Activated CD4-positive, alpha-beta T cell treated with anti-CD3 and anti-CD28 coated beads, Interleukin-2, amount 50 U/mL, for 48 hours (primary cell): ENCODE measurements at places on chromosomes 16 and 17.
A peak's percentile ranks its signal among the peaks of the same experiment; 100 is the strongest.

DNA sequence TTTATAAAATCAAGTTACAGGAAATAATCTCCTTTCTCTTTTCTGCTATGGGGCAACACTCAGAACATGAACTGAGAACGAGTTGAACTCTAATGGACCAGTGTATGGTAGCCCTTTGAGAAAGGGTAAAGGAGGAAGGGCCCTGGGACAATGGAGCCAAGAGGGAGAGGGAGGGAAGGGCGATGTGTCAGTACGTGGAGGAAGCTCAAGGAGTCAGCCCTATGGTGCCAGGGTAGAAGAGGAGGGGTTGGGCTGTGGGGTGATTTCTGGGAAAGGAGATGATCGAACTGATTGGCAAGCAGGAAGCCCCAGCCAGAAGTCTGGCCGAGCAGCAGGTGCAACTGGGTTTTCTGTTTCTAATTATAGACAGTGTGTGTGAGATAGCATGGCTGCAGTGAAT is 4.3 kb upstream of the WIPI1 start:
- peak; percentile 59 for DNase-seq

DNA sequence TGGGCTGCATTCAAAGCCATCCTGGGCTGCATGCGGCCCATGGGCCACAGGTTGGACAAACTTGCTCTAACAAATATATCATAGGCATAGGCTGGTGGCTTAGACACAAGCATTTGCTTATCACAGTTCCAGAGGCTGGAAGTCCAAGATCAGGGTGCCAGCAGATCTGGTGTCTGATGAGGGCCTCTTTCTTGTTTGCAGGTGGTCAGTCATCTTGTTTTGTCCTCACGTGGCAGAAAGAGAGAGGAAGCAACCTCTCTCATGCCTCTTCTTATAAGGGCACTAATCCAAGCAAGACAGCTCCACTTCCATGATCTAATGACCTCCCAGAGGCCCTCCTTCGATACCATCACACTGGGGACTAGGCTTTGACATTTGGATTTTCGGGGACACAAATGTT is 238.7 kb upstream of the TNRC6C start:
- no peak for DNase-seq

DNA sequence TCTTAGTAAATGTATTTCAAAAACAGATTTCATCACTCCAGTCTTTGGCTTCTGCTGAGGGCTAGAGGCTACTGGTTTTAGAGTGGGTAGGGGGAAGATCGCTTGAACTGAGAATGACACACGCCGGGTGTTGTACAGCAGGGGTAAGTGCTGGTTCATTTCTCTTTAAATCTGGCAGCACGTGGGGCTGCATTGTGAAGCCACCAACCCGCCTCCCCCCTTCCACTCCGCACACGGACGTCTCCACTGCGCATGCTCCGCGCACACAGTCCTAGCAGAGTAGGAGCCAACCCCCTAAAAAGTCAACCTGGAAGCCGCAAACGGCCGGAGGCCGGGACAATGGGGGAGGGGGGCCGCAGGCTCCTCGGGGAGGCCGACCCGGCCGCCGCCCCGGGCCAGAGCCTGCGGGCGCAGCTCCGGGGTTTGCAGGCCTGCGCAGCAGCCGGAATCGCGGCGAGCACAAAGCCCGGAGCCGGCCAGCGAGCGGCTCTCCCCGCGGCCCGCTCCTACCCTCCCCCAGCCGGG is 1.3 kb downstream of the UBE2G1 start:
- DNase-seq = peak; percentile 87

DNA sequence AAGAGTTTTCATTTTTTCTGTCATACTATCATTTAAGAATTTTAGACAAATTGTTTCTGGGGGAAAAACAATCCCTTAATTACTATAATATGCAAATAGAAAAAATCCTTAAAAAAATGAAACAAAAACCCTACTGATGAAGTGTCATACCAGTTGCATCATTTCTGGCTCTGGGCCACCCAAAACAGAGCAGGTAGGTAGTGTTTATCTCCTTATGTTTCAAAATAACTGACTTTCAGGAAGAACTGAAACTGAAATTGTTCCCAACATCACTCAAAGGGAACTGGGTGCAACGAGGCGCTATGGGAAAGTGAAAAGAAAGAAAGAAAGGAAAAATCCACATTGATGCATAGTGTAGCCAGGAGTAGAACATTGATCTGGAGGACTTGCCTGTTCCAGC is 653.1 kb upstream of the SOX9 start:
- DNase-seq = no peak

DNA sequence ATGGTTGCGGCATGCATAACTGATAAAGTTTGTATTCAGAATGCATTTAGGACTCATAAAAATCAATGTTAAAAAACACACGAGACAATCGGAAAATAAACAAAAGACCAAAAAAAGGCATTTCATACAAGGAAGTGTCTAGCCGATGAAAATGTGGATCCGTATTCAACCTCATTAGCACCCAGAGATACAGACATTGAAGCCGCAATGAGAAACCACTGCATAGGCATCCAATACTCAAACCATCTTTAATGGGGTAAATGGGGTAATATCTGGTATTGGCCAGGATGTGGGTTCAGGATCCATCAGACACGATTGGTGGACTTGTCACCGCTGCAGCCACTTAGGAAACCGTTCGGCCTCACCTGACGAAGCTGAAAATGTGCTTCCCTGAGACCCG is 47.4 kb upstream of the ENPP7 start:
- no peak for DNase-seq

- no peak for DNase-seq
These were observed 6.0 kb upstream of the DNAI2 start for GRCh38 chr17:74267987-74268499.

DNA sequence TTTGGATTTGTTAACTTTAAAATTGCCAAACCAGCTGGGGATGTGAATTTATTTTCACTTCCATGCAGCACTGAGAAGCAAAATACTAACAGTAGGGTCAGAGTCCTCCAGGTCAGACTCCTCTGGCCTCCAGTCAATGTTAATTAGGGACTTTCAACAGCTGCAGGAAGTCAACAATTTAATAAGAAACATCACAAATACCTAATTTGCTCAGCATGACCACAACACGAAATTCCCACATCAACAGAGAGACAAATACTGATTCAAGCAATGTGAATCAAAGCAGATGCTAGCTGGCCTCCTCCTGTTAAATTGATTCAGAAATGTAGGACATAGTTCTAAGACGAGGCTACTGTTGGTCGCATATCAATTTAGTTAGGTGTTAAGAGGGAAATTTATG is 111.7 kb downstream of the ABCA8 start:
- DNase-seq = no peak

GRCh38 chr16:11630046-11630767 is 38.0 kb upstream of the SNN start:
- no peak for DNase-seq

- DNase-seq = no peak
These were observed 263.5 kb upstream of the AXIN2 start for GRCh38 chr17:65824901-65825300.

DNA sequence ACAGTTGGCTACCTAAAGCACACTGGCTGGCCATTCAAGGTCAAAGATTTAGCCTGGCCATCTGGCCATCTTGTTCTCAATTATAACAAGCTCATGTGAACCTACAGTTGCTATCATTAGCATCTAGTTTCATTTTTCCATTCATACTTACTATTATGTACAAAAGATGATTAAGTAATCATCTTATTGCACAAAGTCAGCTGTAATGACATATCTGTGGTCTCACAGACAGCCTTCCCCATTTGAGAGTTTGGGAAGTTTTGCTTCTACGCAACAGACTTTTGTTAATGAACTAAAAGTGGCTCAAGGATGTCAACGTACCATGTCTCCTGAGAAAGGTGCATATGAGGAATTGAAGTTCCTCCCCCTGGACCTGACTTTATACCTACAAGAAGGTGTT is 51.3 kb downstream of the HS3ST3B1 start:
- no peak for DNase-seq

DNA sequence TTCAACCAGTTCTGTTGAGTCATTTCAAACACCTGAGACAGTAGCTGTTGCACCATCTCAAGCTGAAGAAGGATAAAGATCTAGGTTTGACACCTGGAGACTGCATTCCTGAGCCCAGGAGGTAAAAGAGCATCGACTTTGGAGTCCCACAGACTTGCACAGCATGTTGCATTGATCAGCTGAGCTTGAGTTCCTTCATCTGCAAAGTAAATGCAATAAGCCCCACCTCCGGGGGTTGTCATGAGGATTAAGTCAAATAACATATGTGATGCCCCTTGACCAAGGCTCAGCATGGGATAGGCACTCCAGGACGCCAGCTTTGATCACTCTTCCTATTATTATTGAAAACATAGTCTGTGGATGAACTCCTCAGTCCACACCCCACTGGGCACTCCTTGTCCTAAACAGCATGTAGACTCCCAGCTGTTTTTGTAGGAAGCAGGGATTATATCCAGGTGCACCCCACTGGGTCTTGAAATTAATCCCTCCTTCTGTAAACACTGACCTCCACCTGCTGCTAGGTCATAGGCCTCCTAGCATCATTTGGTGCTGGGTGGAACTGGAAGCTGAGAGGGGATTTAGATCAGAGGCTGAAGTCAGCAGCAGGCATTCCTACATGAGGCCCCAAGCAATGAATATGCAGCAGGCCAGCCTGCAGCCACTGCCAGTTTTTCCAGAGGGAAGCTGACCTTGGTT is 259.0 kb downstream of the HS3ST4 start:
- DNase-seq = no peak

DNA sequence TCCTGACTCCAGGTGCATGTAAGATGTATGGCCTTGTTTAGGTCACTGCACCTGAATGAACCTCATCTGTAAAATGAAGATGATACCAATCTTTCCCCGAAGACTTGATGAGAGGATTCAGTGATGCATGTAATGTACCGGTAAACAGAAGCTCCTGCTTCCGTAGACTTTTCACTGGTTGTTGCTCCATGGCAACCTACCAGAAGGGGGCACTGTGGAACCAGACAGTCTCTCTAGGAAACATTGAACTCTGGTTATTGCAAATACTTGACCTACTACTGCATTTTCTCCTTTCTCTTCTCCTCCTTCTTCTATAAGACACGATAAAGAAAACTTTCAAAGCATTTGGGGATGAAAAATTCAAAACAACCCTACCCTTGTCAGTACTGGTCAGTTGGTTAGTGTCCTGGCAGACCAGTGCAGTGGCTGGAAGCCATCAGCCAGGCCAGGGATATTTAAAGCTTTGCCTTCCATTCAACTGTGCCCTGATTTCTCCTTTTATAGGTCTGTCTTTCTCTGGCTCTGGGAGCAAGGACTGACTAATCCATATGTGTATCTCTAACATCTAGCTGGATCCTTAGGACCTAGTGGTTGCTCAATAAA is 667.4 kb upstream of the SALL1 start:
- peak; percentile 20 for DNase-seq

DNA sequence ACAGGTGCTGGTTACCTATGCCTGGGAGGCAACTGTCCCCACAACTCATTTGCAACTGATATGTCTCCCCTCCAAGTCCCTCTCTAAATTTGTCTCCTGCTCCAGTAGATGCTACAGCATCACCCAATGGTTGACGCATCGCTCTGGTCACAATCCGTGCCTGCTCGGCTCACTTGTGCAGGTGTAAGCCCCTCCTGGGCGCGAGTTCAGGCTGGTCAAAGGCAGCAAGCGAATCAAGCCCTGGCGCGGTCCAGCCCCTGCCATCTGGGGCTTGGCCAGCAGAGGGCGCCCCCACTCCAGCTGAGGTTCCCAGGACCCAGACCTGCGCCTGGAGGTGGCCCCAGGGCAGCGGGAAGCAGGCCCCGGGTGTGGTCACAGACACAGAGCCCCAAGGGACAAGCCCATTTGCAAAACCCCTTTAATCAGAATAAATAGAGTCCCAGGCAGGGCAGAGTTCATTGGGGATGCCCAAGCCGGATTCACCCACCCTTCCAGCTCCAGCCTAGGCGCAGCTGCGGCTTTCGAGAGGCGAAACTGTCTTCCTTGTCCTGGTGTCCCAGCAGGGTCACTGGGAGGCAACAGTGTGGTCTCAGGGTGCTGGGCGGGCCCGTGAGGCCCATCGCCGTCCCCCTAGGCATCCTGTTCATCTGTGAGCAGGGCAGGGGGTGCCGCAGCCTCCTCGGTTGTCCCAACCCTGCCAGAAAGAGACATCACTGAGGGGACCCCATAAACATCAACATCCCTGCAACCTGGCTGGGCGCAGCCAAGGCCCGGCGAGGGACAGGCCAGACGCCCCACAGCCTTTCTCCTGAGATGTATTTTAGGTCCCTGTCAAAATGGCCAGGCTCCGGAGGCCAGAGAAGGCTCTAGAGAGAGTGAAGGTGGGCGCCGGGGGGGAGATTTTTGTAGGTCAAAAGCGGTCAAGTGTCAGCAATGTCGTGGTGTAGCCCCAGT is 15.8 kb downstream of the TMC6 start:
- DNase-seq = peak; percentile 89

DNA sequence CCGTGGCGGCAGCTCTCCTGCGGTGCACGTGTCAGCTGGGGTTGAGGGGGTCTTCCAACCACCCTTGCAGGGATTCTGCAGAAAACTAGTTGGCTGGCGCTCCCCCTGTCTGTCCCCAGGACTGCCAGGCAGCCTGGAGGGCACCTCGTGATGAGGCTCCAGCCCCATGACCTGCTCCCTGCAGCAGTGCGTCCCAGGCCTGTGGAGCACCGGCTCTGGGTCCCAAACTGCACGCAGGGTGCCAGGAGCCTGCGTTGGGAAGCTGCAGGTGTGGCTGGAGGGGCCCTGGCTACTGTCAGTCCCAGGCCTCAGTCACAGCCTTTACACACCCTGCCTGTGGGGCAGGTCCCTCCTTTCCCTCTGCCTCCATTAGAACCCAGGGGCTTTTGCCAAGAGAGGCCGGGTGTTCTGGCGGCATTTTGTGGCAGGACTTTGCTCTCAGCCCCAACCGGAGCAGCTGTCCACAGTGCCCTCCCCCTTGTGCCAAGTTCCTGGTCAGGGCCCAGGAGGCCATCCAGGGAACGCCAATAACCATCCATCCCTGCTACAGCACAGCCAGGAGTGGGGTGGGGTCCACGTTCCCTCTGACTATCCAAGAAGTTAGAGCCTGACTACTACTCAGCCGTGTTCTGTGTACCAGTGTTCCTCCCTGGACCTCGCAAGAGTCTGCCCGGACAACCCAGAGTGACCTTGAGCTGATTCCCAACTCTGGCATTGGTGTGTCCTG is 9.2 kb downstream of the CHMP6 start:
- DNase-seq = no peak

GRCh38 chr17:45149037-45149668 is 878 bp downstream of the HEXIM1 start:
- DNase-seq = peak; percentile 76

DNA sequence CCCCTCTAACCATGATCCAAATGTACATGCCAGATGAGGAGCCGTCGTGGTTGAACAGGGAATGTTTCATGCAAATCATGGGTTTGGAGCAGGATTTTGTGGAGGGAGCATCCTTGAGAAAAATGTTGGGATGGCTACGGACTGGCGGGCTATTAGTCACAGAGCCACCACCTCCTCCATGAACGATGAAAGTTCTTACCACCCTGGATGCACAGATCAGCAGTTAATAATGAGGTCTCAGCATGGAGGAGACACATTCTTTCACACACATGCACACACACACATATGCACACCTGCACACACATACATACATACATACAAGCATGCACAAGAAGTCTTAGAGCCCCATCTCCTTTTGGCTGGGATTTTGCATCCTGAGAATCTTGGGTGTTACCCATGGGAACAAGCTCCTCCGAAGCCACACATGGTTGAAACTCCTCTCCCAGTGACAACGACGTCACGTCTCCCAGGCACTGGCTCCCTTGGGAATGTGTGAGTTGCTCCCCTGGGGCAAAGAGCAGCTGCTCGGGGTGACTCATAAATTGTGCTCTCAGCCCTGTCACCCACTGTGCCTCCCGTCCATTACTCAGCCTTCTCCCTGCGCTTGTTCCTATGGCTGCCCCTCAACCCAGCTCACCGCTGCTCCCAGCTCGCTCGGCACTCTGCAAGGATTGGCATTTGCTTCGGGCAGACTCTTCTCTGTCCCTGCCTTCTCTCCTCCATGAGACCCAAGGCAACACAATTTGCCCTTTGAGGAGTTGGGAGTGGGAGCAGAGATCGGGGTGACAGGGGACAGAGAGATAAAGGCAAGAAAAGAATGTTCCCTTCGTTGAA is 344.6 kb downstream of the SOX9 start:
- DNase-seq = no peak
